Motor neuron (in vitro differentiated cells): ENCODE measurements at places on chromosomes 5 and 9.
A peak's percentile ranks its signal among the peaks of the same experiment; 100 is the strongest.

GRCh38 chr5:1510631-1511030, 13.1 kb downstream of the LPCAT1 start:
- no peak for ATAC-seq

DNA sequence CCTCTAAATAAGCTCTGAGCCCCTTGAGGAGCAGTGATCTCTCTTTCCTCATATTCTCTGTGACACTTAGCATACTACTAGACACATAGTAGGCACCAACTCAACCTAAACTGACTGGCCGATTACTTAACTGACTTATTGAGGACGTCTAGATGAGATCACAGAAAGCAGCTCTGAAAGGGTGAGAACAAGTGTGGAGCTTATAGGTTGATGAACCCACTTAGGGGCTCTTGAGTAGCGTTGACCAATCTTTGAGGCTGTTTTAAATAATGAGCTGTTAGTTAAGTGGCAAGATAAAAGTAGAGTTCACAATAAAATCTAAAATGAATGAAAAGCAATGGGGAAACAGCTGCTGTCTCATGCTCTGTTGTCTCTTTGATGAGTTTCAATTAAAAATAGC, 124.7 kb upstream of the TNPO1 start:
- ATAC-seq: peak; percentile 45

DNA sequence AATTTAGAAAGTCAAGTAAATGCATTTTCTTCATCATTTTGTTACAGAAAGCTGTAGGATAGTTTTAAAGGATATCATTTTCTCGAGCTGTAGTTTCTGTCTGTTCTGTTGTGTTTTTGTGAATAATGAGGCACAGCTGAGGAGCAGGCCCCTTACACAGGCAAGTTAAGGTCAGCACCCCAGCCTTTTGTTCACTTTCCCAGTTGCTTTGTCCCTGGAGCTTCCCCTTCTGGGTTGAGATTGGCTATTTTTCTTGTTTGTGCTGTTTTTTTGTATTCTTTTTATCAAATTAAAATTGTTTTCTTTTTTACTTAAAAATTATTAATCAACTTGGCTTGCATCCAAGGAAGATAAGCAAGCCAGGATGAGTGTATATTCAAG, 213.8 kb upstream of the ACTBL2 start:
- peak; percentile 64 for ATAC-seq

DNA sequence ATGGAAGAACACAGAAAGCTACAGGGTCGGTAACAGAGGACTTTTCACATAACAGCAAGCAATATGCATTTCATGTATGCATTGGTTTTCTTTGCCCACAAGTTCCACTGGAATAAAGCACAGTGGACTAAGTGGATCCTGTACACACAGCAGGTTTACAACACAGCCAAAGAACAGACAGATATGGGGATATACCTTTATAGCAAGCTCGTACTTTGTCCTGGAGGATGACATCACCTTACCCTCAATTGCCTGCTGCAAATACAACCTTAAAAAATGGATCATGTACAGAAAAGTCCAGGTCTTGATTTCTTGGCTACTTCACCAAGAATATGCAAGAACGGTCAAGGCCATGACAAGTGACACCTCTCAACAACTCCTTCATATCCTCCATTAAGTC, 1445.5 kb downstream of the MAT2B start:
- ATAC-seq: no peak

DNA sequence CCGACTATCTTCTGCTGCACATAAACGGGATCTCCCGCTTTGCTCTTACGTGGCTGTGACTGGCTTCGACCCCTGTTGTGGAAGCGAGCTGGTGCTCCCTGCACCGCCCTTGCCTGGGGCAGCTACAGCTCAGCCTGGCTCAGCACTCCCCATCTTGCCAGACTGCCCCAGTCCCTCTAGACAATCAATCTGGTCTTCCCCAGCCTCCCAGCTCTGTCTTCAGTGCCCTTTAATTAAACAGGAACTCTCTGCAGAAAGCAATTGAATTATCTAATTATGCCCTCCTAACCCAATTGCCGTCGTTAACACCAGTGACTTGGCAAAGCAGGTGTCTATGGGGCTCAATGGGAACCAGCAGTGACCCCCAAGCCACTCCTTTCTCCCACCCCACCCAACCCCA, 18.9 kb upstream of the NTNG2 start:
- ATAC-seq: no peak

- ATAC-seq: no peak
Observed at GRCh38 chr9:138063785-138064184, 186.2 kb downstream of the CACNA1B start.

- ATAC-seq: no peak
Observed at GRCh38 chr9:121954477-121955140, 138.5 kb downstream of the TTLL11 start.

- ATAC-seq: no peak
Observed at GRCh38 chr5:59351076-59351794, 542.3 kb downstream of the PDE4D start.

DNA sequence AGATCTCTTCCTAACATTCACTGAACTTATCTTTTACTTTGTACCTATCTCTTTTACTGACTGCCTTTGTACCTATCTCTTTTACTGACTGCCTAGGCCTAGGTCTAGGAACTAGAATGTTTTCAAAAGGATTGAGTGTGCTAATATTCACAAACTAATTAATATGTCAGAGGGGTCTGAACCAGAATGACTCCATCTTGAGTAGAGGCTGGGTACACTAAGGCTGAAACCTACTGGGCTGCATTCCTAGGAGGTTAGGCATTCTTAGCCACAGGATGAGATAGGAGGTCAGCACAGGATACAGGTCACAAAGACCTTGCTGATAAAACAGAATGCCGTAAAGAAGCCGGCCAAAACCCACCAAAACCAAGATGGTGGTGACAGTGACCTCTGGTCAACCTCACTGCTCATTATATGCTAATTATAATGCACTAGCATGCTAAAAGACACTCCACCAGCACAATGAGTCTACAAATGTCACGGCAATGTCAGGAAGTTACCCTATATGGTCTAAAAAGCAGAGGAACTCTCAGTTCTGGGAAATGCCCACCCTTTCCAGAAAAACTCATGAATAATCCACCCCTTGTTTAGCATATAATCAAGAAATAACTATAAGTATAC, 2.5 kb upstream of the RHOBTB3 start:
- ATAC-seq: no peak

DNA sequence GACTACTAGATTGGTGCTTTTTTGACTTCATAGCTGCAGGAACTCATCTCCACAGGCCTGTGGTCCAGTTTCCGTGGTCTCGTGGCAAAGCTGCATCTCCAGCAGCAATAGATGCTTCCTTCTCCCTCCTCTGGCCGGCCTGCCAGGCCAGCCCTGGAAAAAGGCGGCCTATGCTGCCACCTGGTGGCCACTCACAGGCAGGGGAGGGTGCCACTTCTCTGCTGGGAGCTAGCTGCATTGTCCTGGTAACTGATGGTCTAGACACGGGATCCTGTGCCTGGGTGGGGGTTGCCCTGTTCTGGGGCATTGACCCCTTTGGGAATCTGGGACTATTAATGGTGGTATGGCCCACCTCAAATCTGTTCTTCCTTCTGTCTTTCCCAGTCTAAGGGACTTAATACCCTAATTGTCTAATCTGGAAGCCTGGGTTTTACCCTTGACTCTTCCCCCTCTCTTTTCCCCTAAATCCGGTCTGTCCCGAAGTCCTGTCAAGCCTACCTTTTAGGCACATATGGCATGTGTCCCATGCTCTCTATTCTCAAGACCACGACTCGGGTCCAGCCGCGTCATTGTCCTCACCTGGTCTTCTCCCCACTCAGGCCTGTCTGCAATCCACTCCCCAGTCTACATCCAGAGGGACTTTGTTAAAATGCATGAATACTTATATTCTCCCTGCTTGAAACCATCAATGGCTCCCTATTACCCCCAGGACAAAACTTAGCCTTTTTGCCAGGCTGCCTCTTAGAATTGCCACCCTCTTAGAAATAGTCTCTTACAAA, 20.1 kb upstream of the PTGS1 start:
- peak; percentile 95 for ATAC-seq

DNA sequence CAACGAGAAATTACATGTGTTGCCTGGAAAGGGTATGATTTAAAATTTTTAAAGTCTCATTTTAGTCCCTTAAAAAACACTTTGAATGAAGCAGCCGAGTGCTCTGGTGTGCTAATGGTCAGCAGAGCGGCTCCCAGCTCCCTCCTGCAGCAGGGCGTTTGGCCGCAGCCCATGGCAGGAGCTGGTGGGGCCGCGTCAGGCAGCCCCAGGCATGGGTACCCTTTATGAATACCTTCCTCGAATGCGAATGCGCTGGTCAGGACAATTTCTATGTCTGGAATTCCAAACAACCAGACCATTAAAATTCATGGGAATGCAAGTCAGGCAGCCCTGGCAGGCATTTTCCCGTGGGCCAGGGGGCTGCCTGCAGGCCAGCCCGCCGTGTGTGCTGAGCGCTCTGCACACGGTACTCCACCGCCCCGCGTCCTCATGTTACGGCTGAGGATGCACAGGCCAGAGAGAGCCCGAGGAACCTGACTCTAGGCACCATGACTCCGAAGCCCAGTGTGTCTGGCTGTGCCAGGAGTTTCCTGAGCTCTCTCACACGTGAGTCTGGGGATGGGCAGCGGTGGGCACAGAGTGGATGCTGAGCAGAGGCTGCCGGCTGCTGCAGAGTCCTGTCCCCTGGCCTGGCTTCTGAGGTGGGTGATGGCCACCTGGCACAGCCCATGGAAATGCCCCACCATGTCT, 123.7 kb downstream of the WNK2 start:
- no peak for ATAC-seq

DNA sequence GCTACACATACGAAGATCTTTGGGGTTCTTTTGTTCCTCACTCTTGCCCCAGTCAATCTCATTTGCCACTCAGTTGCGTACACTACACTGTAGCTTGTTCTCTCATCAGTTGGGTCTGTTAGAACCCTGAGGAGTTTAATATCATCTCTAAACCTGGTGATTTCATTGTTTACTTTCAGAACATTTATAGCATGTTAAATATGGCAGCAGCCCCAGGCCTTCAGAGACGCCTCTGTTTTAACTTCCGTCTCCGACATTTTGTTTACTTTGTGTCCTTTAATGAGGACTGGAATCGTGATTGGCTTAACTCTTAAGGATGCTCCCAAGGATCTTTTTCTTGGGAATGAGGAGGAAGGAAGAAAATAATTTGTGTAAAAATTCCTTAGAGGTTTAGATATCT, 510.1 kb downstream of the NR2F1-AS1 start:
- no peak for ATAC-seq

DNA sequence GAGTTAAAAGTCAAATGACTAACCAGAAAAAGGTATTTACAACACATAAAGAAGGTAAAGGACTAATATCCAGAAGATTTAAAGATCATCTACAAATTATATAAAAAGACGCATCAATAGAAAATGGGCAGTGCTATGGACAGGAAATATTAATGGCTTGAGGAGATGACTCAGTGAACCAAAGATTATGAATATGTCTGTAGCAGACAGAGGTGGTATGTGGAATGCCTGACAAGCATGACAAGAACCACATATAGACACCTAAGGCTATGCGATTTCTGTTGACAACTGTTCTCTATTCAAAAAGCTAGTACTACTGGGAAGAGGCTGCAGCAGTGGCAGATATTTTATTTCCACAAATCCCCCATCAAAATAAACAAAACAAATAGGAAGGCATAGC, 177.0 kb upstream of the SH3GL2 start:
- peak; percentile 40 for ATAC-seq

DNA sequence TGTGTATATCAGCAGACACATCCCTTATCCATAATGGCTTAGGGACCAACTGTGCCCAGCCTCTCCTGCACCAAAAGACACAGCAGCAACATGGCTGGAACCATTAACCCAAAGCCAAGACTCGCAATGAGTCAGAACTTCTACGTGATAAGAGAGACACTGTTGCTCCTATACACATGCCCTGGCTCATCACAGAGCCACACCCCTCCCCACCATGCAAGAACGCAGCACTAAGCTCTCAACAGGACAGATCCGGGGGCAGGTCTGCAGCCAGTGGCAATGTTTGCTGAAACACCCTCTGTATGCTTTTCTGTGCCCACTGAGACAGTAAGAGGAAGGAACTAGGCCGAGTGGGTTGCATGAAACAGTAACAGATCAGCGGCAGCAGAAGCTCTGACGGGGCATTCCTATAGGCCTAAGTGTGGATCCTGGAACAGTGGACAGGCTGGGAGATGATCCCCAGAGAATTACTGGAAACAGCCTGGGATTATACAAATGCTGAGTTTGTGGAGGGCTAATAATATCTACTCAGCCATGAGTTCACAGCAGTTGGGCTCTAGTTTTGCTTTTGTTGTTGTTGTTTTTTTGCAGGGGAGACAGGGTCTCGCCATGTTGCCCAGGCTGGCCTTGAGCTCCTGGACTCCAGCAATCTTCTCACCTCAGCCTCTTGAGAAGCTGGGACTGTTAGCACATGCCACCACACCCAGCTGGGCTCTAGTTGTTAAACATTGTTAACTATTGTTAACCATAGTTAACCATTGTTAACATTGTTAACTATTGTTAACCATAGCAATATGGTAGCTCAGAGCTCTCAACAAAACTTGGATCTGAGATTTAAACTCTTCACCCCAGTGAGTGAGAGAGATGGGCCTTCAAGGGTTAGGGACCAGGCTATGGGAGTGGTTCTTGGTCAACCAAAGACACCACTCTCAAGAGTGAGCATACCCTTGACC, 41.0 kb downstream of the B4GALT1 start:
- no peak for ATAC-seq

- no peak for ATAC-seq
Observed at GRCh38 chr9:132637351-132637750, 32.4 kb downstream of the DDX31 start.

DNA sequence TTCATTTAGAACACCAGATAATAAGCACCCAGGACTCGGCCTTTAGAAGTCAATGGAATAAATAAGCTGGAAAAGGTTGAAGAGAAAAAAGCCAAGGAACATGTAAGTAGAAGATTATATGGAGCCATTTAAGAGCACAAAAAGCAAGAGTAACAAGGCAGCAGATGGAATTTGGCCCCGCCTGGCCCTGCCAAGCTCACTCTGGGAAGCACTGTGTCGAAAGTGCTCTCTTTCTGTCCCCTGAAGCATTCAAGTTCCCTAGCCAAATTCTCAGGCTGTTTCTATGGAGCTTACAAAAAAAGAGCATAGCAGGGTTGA, 73.0 kb upstream of the GPR151 start:
- no peak for ATAC-seq

- peak; percentile 98 for ATAC-seq
Observed at GRCh38 chr9:127316586-127317323, 52.2 kb downstream of the GARNL3 start.

- ATAC-seq: no peak
Observed at GRCh38 chr5:87141544-87141943, 126.1 kb upstream of the RASA1 start.

DNA sequence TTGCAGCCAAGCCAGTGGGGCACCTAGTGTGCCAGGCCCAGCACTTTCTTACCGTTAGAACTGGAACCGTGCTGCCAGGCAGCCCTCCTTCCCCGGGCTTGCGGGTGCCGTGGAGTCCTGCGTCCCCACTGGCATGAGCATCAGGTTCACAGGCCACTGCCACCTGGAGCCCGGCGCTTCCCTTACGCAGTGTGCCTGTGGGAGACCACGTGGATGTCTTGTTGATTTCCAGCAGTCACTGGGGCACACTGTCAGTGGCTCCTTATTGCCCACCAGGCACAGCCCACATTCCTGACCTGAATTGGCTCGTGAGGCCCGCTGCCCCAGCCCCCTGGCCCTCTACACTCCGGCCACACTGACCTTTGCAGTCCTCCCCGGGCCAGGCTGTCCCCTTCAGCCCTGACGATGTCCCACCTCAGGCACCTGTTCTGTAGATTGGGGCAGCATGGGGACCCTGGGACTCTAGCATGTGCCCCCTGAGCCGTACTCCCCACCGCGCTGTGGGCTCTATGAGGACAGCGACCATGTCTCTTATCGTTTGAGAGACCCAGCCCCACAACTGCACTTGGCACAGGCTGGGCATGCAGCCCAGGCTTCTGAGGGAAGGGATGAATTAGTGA, 10.4 kb upstream of the CEL start:
- ATAC-seq: no peak

GRCh38 chr5:73851471-73852181, 225.6 kb downstream of the ARHGEF28 start:
- no peak for ATAC-seq
